Endothelial cell (in vitro differentiated cells): ENCODE measurements at places on chromosomes 3 and 15.
A peak's percentile ranks its signal among the peaks of the same experiment; 100 is the strongest.

DNA sequence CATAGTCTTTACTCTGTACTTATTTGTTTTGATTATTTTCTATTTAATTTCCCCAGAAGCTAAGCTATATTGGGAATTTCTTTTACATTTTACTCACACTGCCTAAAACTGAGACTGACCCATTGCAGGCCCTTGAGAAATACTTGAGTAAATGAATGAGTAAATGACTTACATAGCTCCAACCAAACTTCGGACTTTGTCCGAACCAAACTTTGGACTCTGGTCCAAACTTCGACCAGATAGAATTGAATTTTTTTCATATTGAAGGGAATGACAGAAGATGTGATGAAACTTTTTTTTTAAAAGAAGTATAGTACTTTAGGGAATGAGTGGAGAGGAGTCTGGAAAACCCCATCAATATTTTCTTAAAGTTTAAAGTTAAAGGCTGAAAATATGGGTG, 75.6 kb upstream of the MYRIP start:
- no peak for DNase-seq

- no peak for DNase-seq
These were observed 13.8 kb downstream of the TLE3 start for GRCh38 chr15:70083946-70084345.

DNA sequence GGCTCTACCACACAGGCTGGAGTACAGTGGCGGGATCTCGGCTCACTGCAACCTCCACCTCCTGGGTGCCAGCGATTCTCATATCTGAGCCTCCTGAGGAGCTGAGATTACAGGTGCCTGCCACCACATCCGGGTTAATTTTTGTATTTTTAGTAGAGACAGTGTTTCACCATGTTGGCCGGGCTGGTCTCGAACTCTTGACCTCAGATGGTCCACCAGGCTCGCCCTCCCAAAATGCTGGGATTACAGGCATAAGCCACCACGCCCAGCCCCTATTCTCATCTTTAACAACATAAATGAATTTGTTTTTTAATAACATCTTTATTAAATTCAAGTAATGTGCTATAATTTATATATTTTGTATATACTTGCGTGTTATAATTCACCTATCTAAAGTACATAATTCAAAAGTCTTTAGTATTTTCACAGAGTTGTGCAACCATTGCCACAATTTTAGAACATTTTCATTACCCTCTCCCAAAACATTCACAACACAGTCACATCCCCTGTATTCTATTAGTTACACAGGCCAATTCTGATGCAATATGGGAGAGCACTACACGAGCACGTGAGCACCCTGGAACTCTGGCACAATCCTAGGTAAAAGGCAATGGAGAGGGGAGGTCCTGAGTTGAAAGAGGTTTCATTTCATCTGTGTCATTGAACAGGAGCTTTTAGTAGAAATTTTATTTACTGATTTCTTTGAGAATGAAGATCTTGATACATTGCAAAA, 21.2 kb upstream of the MTMR14 start:
- no peak for DNase-seq

- DNase-seq: no peak
These were observed 851 bp upstream of the DCBLD2 start for GRCh38 chr3:98902351-98902740.

DNA sequence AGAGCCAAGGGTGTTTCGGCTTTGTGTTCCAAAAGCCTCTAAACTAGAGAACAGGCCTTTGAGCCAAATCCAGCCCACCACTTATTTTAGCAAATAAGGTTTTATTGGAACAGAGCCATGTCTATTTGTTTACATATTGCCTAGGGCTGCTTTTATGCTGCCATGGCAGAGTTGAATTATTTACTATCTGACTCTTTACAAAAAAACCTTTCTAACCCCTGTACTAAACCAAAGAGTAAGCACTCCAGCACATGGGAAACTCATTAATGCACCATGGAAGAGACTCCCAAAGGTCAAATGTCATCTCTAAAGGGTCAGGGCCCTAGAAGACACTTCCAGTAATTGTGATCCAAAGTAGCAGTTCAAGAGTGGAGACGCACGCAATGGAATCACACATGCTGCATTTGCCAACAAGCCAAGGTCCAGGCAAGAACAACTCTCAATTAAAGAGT, 22.3 kb downstream of the OSBPL10 start:
- DNase-seq: no peak

- DNase-seq: no peak
These were observed 27.8 kb upstream of the POLG start for GRCh38 chr15:89362203-89363101.

DNA sequence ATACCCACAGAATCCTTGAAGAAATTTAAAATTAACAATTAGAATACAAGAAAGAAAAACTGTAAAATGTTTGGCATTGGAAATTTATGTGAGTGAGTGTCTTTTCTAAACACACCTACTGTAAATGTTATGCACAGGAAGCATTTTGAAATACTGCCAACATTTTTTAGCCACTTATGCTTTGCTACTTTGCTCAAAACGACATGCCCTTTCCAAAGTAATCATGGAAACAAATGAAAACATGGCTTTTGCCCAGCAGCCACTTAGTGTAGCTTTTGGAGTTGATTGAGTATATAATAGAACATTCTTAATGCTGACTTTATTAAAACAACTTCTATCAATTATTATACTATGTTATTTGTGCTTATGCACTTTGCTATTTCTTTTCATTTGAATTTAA, 823.0 kb downstream of the CADM2 start:
- DNase-seq: no peak

DNA sequence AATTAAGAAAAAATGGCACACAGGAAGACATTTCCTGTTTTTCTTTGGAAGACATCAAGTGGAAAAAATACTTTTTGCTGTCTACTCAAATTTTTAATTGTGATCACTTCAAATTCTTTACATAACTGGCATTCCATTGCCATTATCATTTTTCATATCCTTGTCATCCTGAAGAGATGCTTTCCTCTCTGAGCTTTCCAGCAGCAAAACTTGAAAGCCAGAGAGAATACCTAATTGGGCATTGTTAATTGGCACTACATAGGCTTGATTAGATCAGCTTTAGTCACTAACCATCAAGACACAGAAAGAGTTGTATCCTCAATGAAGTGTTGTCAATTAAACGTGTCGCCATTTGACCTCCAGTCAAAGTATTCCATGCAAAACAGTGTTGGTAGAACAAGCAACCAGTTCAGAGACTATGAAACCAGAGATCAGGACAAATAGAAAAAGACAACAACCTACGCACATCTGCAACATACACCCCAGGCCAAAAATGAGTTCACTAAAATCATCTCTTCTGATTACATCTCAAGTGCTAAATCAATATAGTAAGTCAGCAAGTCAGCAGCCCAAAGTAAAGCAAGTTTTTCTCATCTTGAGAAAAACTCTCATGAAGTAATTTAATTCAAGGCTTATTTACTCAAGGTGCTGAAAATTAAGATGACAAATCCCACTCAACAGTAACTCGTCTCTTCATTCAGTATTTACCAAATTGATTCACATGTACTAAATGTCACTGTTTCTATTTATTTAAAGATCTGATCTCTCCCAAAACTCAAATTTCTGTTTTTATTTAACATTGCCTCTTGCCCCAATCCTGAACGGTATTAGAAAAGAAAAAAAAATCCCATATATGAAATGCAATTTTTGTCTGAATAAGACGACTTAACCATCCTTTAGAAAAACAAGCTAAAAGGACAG, 123.0 kb downstream of the SUCLG2 start:
- DNase-seq: no peak

DNA sequence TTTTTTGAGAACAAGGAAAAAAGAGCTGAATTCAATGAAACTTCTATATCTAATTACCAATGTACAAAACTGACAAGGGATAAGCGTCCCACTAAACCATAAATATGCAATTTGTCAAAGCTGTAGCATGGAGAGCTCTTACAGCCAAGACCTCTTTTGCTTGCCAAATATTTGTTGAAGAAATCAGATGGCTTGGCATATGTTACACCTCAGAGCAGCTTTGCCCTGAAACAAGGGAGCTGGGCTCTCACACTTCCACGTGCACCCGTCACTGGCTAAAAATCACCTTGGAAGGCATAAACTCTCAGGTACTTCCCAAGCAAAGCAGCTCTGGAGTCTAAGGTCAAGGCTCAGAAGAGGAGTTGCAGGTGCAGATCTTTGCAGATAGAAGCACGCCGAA, 324.7 kb upstream of the SLCO3A1 start:
- no peak for DNase-seq

- DNase-seq: no peak
These were observed 142.7 kb downstream of the THRB start for GRCh38 chr3:24351779-24352469.

DNA sequence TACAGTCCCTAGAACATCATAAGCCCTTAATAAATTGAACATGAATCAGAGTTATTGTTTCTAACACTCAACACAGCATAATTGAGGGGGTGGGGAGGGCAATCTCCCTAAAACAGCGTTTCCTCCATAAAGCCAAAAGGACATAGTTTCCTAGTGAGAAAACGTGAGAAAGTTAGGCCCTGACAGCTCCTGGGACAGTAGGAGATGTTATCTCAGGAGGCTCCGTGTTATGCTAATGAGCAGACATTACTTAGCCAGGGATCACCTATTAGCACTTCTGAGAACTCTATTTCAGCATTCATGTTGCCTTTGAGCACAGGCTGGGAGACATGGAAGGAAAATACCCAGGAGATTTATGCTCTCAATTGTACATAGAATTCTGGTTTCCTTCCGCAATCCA, 229.1 kb upstream of the ADAMTS9 start:
- no peak for DNase-seq

DNA sequence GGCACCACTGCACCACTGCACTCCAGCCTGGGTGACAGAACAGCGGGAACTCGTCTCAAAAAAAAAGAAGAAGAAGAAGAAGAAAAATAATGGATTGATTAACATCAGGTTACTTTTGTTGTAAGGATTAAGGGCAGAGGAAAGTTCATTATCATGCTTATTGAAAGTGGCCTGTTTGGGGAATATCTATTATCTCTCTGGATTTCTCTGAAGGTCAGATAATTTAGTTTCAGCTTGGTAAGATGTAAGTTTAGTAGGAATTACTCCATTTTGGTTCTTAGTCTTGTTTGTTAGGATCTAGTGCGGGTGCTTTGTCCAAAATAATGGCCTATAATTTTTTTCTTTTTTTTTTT, 2.5 kb upstream of the MTMR14 start:
- no peak for DNase-seq

GRCh38 chr3:103218146-103218545, 783.3 kb downstream of the ZPLD1 start:
- DNase-seq: no peak

- no peak for DNase-seq
These were observed 36.9 kb downstream of the PLS1 start for GRCh38 chr3:142633073-142633472.

GRCh38 chr15:62254137-62254934, 89.3 kb upstream of the C2CD4B start:
- DNase-seq: peak; percentile 90

DNA sequence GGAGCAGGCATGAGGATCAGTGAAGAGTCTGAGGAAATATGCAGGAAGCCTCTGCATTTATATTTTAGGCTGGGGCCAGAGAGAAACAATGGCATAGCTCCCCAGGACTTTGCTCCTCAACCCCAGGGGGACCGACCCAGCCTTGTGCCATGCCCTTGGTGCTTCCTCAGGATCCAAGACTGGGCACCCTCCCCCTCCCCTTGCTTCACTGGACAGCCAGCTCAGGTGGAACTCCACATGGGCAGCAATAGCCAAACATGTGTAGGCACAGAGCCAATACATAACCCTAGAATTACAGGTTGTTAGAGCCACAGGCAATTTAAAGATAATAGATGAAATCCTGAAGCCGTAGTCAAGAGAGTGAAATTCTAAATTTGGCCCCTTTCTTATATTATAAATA, 73.0 kb upstream of the ETV5 start:
- DNase-seq: no peak

GRCh38 chr3:109278546-109278945, 37.8 kb downstream of the DPPA2 start:
- DNase-seq: no peak

GRCh38 chr15:65375871-65376607, 1.8 kb downstream of the IGDCC3 start:
- DNase-seq: no peak

- DNase-seq: no peak
These were observed 13.5 kb upstream of the KCNMB3 start for GRCh38 chr3:179264449-179264848.

- no peak for DNase-seq
These were observed 3.9 kb upstream of the UBL7 start for GRCh38 chr15:74464897-74465296.
